HuH-7.5 (cell line): ENCODE measurements at places on chromosomes 5 and 9.

DNA sequence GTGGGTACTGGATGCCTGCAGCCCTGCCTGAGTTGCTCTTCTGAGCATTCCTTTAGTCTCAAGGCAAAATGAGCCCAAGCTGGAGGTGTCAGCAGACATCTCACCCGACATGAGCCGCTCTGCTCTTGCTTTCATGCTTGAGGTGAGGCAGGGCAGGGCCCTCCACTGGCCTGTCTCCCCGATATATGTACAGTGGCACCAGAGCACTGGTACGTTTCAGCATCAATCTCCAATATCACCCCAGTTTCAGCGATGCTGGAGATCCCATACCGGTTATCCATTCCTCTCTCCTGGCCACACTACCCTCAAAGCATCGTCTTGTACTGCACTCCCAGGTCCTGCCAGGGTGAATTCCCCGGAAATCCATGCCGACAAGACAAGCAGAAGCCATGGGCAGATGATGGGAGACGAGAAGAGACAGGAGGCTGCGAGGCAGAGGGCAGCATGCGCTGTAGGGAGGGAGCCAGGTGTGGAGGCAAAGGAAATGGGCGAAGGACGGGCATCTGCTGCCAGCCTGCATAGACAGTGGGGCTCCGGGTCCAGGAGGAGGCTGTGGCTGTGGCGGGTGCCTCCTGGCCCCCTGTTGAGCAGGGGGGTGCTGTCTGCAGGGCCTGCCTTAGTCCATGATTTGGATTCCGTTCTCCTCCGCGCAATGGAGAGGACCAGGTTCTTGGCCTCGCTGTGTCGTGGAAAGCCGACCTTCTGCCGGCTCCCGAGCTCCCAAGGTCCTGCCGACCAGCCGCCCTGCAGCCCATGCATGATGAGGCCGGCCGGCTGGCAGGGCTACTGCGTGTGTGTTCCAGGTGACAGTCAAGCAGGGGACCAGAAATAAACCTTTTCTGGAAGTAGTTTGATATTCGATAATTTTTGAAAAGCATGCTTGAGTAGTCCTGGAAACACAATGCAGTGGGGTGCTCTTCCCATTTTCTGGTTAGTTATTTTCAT is 152.2 kb upstream of the IRX2 start:
- no peak for DNase-seq

DNA sequence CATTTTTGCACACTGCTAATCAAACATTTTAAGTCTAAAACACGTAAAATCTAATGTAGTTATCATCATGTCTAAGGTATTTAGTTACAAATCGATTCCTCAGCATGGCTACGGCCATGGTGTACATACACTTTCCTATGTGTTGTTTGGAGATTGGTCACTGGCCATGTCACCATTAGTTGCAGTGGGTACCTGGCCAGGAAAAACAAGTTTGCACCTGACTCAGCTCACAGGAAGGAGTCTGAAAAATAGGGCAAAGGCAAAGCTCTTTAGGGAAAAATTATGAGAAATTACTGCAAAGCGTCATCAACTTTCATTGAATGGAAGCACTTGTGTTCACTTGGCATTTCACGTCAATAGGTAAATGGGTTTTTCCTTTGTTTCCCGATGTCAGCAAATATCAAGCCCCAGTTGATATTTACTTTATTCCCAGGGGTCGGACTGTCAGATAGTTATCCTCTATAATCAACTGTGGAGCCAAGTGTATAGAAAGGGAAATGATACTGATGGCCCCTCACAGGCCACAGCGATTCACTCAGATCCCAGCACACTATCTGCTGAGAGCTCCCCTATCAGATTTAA is 626.0 kb upstream of the ADAMTS16 start:
- DNase-seq, result no peak

- DNase-seq, result no peak
These were observed 318.6 kb upstream of the PIK3R1 start for GRCh38 chr5:67896930-67897313.

DNA sequence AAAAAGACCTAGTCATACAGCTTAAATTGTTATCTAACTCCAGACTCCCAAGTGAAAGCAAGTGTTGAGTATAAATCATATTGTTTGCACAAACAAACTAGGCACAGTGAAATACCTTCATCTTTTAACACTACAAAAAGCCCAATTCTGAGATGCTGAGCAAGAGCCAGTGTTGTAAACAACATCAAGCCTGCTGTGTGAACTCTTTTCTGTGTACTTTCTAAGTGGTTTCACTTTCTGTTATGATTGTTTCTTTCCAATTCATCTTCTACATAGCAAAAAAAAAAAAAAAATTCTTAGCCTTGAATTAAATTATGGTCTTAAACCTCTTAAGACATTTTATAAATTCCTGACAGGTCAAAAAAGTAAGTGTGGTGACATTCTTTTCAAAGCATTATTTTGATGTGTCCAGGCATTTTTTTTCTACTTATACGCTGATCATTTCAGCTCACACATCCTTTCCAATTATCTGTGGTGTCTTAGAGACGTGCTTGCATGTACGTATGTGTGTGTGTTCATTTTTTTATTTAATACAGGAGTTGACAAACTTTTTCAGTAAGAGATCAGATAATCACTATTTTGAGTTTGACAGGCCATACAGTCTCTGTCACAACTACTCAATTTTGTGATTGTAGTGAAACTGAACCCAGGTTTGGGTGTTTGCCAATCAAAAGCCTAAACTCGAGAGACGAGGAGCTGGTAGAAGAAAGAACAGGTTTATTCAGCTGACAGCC is 556.1 kb downstream of the CDH9 start:
- DNase-seq, result no peak

- DNase-seq, result no peak
These were observed 63.6 kb upstream of the UBAC1 start for GRCh38 chr9:136024696-136025316.

DNA sequence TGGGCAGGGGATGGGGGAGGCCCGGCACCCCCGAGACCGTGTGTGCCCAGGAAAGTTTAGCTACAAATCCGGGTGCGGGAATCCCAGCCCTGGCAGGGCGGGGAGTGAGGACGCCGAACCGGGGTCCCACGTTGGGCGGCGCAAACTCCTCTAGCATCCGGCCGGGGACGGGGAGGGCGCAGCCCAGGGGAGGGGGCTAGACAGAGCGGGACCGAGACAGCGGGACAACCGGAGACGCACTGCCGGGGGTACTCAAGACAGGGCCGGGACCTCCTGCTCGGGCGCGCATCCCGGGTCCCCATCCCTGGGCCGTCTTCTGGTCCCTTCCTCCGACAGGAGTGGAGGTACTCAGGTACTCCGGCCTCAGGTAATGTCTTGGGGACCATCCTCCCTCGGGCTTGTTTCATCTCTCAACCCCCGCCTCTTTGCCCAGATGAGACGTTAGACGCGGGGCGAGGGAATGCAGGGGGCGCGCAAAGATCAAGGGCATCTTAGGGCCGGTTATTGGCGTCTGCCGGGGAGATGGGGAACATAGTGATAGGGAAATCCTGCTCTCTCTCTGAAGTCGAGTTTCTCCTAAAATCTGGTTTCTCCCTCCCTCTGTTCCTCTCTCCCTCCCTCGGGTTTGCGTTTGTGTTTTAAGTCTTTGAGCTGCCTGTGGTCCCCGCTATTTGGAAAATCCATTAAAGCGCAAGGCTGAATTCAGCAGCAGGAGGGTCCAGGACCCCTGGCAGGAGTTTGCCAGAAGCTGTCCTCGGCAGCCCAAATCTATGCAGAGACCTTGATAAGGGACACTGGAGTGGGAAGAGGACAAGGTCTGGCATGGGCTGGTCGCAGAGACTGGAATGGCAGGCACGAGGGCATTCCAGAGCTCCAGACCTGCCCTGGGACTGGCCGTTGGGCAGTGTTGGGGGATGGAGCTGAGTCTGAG is 815 bp downstream of the PDZD2 start:
- no peak for DNase-seq

DNA sequence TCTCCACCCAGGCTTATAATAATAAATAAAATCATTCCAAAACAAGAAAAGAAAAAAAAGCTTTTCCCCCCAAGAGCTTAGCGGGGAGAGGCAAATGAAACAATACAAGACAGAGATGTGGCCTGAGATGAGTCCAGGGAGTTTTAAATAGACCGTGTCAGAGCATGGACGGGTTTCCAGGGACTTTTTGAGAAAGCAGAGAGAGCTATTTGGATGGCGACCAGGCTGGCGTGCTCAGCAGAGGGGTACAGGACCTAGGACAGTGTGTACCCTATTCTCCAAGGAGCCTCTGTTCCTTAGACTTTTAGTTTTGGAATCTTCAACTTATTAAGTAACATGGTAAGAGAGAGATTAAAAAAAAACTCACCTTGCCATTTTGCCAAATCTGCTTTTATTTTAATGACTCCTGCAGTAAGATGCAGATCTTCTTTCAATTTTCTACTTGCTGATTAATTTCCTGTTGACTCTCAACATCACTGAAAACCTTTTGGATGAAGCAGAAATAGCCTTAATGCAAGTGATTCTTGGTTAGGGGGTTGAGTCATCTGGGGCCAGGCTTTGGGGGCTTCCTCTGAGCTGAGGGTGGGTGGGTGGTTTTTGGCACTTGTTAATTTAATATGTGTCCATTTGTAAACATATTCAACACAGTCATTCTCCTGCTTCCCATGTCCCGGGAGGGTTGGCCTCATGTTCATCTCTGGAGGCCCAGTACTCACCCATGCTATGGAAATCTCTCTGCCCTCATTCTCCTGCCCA is 49.6 kb upstream of the OSMR start:
- no peak for DNase-seq

DNA sequence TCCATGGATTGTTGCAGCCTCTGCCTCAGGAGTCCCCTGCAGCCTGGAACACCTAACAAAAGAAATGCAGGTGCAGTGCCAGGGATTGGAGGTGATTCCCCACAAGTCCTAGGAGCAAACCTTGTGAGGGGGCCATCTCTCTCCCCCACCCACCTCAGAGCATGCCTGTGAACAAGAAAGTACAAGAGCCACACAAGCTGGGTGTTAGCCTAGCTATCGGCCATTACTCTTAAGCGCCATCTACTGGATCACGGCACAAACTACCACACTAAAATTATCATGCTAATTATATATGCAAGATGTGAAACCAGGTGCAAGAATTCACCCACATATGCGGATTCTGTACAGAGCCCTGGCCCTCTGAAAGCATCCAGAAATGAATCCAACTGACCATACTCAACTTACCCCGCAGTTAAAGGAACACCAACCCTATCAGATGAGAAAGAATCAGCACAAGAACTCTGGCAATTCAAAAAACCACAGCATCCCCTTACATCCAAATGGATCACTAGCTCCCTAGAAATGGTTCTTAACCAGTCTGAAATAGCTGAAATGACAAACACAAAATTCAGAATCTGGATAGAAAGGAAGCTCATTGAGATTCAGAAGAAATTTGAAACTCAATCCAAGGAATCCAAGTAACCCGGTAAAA is 16.5 kb upstream of the PRSS3 start:
- peak; percentile 17 for DNase-seq

DNA sequence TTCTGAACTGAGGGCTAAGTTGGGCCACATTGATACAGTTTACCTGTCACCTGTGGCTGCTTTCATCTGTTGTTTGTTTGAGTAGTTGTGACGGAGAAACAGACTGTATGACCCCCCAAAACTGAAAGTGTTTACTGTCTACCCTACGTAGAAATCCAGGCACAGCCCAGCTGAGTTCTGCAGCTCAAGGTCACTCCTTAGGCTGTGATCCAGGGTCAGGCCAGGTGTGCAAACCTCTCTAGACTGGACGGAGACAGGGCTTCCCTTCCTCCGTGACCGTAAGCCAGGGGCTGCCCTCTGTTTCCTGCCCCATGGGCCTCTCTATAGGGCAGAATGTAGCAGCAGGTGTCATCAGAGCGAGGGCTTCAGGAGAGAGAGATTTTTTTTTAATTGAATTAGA is 207.9 kb upstream of the OTULINL start:
- no peak for DNase-seq

DNA sequence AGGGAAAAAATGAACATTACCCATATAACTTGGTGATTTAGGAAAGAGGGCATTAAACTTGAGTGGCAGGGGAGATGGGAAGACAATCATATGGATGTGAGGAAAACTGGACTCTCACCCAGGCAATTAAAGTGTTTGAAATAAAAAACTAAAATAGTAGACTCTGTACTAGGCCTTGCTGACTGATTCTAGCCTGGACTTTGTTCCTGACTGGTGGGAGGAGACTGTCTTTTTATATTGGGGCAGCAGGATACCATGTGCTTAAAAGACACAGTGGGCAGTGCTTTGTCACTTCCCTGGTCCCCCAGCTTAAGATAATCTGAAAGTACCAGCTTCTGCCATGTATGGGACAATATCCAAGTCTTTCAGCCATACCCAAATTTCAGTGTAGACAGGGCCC is 107.0 kb downstream of the ACTL7B start:
- no peak for DNase-seq

GRCh38 chr5:15570491-15570890 is 70.5 kb downstream of the FBXL7 start:
- no peak for DNase-seq

DNA sequence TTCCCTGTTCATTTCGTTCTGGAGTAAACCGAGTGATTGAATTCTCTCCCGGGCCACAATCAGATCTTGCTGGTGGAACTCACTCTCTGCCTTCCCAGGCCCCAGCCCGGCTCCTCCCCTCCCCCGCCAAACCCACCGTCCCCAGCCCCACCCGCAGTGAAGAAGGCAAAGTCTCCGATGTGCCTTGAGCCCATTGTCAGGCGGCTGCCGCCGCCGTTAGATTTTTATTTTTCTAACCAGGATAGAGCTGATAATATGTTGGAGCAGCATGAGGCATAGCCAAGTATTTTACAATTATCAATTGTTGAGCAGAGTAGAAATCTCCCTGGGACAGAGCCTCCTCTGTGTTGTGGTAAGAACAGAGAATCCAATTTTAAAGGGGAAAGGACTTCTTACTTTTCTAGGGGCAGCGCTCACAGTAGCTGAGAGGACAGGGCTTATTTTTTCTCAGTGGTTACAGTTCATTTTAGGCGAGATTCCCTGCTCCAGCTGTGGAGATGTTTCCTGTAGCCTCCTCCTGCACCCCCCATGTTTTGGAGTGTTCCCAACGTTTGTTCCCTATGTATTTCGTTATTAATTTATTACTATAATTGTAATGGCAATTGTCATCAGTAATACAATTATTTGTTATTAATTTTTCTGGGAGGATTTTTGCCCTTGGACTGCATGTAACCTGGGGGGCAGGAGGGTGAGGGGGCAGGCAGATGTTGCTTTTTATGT is 1.3 kb downstream of the PSAT1 start:
- DNase-seq, result peak; percentile 45

DNA sequence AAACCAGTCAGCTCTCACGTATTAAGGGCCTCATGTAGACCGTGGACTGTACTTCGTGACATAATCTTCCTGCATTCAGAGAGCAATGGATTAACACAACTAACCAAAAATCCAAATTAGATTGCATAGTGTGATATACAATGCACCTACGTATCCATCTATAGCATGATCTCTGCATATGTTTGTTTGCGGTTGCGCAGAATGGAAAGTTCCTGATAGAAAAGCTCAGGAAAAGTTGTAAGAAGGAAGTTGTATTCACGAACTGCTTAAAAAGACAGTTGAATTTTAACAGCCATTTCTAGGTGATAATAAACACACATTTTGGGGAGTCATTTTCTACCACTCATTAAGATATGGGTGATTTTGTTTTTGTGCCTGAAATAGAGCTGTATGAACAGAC is 869.0 kb downstream of the TLE4 start:
- no peak for DNase-seq

- DNase-seq, result no peak
These were observed 26.8 kb upstream of the SLC12A7 start for GRCh38 chr5:1138445-1139245.

GRCh38 chr5:6184481-6184880 is 193.9 kb downstream of the MED10 start:
- no peak for DNase-seq

- no peak for DNase-seq
These were observed 27.2 kb upstream of the ZFR start for GRCh38 chr5:32471784-32472183.

- DNase-seq, result no peak
These were observed 71.0 kb downstream of the INVS start for GRCh38 chr9:100170085-100170484.
